ENCODE measurements at places on chromosomes 7 and 10.

GRCh38 chr7:1020849-1021251 lies 23.5 kb upstream of the GPR146 start:
- DNase-seq: no peak

GRCh38 chr10:6395606-6396005 lies 184.5 kb downstream of the PRKCQ start:
- no peak for DNase-seq

- DNase-seq: no peak
Measured at GRCh38 chr7:135769005-135769802, 20.6 kb upstream of the FAM180A start.

DNA sequence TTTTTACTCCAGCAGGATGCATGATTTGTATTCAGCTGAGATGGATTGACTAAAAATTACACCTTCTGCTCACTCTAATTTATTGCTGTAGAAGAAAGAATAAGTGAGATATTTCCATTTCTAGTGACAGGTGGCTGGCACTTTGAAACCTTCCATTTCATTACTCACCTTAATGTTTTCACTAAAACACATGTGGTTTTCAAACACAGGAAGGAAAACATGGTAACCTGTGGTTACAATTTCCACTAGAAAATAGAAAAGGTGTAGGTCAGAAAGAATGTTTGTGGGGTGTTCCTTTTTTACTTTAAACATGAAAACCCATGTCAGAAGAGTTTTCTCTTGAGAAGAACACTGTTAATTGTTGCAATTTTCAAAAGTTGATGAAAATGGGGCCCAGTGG lies 12.0 kb upstream of the PRKCQ start:
- DNase-seq: no peak

DNA sequence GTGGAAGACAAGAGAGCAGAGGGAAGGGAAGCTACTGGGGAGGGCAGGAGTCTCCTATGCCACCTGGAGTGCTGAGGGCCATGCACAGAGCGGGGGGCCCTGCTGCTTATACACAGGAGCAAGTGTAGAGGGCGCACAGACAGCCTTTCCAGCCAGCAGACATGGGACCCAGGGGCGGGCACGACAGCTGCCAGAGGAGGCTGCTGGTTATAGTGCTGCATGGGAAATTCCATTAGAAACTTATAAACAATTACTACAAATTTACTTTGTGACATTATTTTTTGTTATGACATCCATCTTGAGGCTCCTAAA lies 90.5 kb downstream of the WDFY4 start:
- DNase-seq: no peak

DNA sequence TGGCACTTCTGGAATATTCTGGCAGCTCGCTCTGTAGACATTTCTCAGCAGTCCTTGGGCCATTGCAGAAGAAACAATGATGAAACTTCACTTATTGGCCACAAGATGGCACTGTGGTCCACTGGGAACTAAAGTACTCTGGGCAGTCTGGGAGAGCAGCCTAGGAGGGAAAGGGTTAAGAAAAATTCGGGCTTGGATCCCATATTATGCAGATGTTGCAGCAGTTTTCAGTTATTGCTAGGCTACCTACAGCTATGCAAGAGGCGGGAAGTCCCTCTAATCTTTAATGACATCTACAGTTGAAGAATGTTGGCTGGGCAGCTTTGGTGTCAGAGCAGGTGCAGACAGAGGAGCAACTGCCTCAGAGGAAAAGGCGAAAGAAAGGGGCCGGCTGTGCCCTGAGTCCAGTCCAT lies 201.7 kb upstream of the PRSS58 start:
- DNase-seq: peak; percentile 70

DNA sequence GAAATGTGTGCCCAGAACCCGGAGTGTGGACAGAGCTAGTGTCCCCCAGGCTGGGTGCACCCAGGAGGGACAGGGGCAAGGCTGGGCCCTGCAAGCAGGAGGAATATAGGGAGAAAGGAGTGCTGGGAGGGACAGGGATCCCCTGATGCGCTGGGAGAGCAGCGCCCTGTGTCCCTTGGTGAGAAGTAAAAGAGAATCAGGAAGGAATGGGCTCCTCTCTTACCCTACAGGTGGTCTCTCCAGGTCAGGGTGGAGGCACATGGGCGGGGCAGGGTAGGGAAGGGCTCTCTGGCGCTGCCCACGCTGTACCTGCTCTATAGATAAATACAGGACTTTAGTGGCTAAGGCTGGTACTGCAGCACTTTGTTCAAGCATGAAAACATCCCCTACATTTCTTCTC lies 753.8 kb downstream of the GRID1 start:
- no peak for DNase-seq

- DNase-seq: no peak
Measured at GRCh38 chr7:151520419-151521261, 945 bp upstream of the RHEB start.

- DNase-seq: no peak
Measured at GRCh38 chr10:3339121-3339520, 166.5 kb upstream of the PITRM1 start.
